HepG2 (cell line): ENCODE measurements at places on chromosomes 6 and 20. TPM values are rescaled to one million over a fixed set of nuclear protein-coding genes. Genes with fewer than 3 reads are reported as not detected.

EYS gene
- 0.07 TPM in 1 of 2 replicates, not detected in the other for total RNA-seq

CCN5 gene
- total RNA-seq = not detected in 2 replicates

BTBD9 gene
- total RNA-seq = 1.8 and 3.0 TPM in 2 replicates

PXDC1 gene
- total RNA-seq = 28.6 and 32.4 TPM in 2 replicates

CCDC170 gene
- 5.1 and 8.9 TPM in 2 replicates for total RNA-seq

COL19A1 gene
- not detected in 2 replicates for total RNA-seq

PIGU gene
- 27.1 and 45.5 TPM in 2 replicates for total RNA-seq

PSORS1C1 gene
- 0.02 TPM in 1 of 2 replicates, not detected in the other for total RNA-seq

CUTA gene
- total RNA-seq = 106 and 180 TPM in 2 replicates

B4GALT5 gene
- 26.7 and 30.9 TPM in 2 replicates for total RNA-seq

TRAPPC3L gene
- total RNA-seq = not detected in 2 replicates

LY86 gene
- total RNA-seq = not detected in 2 replicates

CGAS gene
- 0.07 TPM in 1 of 2 replicates, not detected in the other for total RNA-seq

PLN gene
- total RNA-seq = not detected in 2 replicates

IRF4 gene
- total RNA-seq = 0.07 and 0.09 TPM in 2 replicates

- H3K36me3 ChIP-seq = no peaks in the 10 kb centered on the region
- H3K4me1 ChIP-seq = peaks cover 8% of the 10 kb centered on the region
- DNase-seq = no peak
- H3K4me3 ChIP-seq = no peak overlapping the region
These were observed 24.9 kb downstream of the DSE start for GRCh38 chr6:116395647-116396046.

- H3K27me3 ChIP-seq = no peaks in the 10 kb centered on the region
- no peak overlapping the region for H3K27ac ChIP-seq
- no peak overlapping the region for H3K4me3 ChIP-seq
- DNase-seq = no peak
- H3K36me3 ChIP-seq = no peaks in the 10 kb centered on the region
These were observed 543.2 kb upstream of the EPHA7 start for GRCh38 chr6:93962566-93962965.

GRCh38 chr20:10713161-10713560 lies 39.4 kb upstream of the JAG1 start:
- H3K36me3 ChIP-seq = no peaks in the 10 kb centered on the region
- H3K27me3 ChIP-seq = no peaks in the 10 kb centered on the region
- H3K4me1 ChIP-seq = peaks cover 91% of the 10 kb centered on the region
- no peak overlapping the region for H3K4me3 ChIP-seq

- DNase-seq = no peak
- no peak overlapping the region for H3K4me3 ChIP-seq
These were observed 40.9 kb downstream of the CDH22 start for GRCh38 chr20:46267108-46268105.

GRCh38 chr20:5484346-5484745 lies 167.6 kb upstream of the PROKR2 start:
- no peak for DNase-seq
- no peak overlapping the region for H3K4me3 ChIP-seq
- no peaks in the 10 kb centered on the region for H3K36me3 ChIP-seq
- no peak overlapping the region for H3K27ac ChIP-seq
- peaks cover 75% of the 10 kb centered on the region for H3K27me3 ChIP-seq

DNA sequence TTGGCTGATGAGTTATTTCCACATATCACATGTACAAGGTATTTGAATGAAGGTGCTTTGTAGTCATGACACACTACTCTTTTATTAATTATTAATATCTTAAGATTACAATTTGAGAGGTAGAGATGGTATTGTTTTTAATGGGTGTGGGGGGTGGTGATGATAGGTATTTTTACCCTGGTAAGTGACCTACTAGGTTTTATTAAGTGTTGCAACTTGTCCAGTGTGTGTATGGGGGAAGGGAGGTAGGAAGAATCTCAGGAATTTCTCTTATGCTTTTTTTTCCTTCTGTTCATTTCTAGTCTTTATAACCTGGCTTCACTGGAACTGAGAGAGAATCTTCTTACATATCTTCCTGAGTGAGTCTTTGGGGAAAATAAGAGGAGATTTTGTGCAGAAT lies 101.4 kb downstream of the LRRC1 start:
- peak; percentile 35 for DNase-seq
- H3K4me1 ChIP-seq = 0 out of 2 replicates have a peak, but pooled peaks cover 7% of the 10 kb centered on the region
- H3K27ac ChIP-seq = no peak overlapping the region
- peaks cover 22% of the 10 kb centered on the region; the same call in 2 of the 3 replicates for H3K36me3 ChIP-seq
- no peak overlapping the region for H3K4me3 ChIP-seq

GRCh38 chr20:10476319-10476724 lies 41.2 kb downstream of the SLX4IP start:
- no peaks in the 10 kb centered on the region for H3K36me3 ChIP-seq
- no peak overlapping the region for H3K4me3 ChIP-seq
- H3K27ac ChIP-seq = no peak overlapping the region
- H3K27me3 ChIP-seq = no peaks in the 10 kb centered on the region
- no peak for DNase-seq
- H3K4me1 ChIP-seq = peaks cover 14% of the 10 kb centered on the region

- no peak for DNase-seq
- H3K36me3 ChIP-seq = no peaks in the 10 kb centered on the region
- H3K4me3 ChIP-seq = no peak overlapping the region
- no peak overlapping the region for H3K27ac ChIP-seq
- H3K27me3 ChIP-seq = no peaks in the 10 kb centered on the region
These were observed 626.4 kb upstream of the MMS22L start for GRCh38 chr6:97909380-97909779.

- H3K36me3 ChIP-seq = no peaks in the 10 kb centered on the region
- H3K4me1 ChIP-seq = peaks cover 8% of the 10 kb centered on the region; the same call in 1 of the 2 replicates
- H3K4me3 ChIP-seq = no peak overlapping the region
- H3K27me3 ChIP-seq = peaks cover 6% of the 10 kb centered on the region; the same call in 1 of the 2 replicates
These were observed 91.1 kb upstream of the THBS2 start for GRCh38 chr6:169344750-169345065.

DNA sequence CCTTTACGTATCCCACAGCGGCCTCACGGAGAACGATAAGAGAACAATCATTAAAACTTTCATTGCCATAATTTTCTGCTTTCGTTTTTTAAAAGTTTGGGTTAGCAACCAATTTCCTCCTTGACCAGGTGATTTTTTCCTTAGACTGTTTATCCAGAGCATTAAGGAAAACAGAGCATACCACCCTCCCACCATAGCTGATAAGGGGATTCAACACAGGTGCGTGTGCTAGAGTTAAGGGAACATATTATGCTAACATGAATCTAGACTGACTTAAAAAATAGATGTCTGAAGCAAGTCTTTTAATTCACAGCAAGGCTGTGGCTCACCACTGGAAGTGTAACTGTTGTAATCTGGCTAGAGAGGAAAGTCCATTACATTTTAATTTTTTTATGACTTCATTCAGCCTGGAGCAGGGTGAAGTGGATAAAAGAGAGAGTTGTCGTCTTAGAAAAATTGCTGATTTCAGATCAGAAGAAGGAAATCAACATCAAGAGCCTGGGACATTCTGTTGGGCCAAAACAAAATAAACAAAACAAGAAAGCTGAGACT lies 5.5 kb upstream of the SLC22A2 start:
- H3K27ac ChIP-seq = no peak overlapping the region
- no peak for DNase-seq
- H3K4me3 ChIP-seq = no peak overlapping the region
- H3K36me3 ChIP-seq = no peaks in the 10 kb centered on the region
- H3K4me1 ChIP-seq = peaks cover 16% of the 10 kb centered on the region
- H3K27me3 ChIP-seq = peaks cover 14% of the 10 kb centered on the region; the same call in 2 of the 3 replicates

- H3K27me3 ChIP-seq = no peaks in the 10 kb centered on the region
- H3K4me1 ChIP-seq = 0 out of 2 replicates have a peak, but pooled peaks cover under 1% of the 10 kb centered on the region
- DNase-seq = no peak
- H3K4me3 ChIP-seq = no peak overlapping the region
- no peak overlapping the region for H3K27ac ChIP-seq
These were observed 113.3 kb downstream of the LY86 start for GRCh38 chr6:6701864-6702263.

DNA sequence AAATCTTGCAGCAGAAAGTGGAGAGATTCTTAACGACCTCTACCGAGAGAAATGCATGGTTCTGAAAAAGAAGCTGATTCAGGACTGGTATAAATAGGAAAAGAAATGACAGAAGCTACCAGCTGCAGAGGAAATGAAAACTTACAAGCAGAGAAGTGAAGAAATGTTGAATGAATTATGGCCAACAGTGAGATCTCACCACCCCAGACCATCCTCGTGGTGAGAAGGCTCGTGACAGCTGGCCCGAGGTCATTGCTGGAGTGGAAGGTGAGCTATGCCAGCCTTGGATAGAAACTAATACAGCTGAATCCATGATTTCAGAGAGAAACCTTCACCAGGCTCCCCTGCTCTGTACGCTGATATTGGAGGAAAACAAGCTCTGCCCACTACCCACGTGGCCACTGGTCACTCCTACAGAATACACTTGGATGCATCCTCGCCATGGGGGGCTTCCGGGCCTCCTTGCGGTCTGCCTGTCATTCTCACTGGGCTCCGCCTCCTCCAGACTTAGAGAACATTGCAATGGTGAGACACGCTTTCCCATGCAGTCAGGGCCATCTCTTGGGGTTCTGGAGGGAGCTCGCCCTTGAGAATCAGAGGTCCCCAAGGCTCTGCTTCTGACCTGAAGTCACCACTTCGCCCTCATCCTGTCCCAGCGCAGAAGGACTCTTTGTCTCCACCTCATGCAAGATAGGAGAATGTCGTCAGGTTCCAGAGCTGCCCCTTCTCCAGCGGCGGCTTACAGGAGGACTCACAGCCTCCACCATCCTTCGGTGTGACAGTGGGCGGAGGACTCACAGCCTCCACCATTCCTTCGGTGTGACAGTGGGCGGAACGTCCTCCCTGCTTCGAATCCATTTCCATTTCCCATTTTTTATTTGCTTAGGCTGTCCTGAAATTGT lies 10.6 kb upstream of the TUBB2B start:
- no peaks in the 10 kb centered on the region for H3K36me3 ChIP-seq
- H3K4me1 ChIP-seq = no peaks in the 10 kb centered on the region
- H3K27ac ChIP-seq = no peak overlapping the region
- no peak for DNase-seq

GRCh38 chr6:90468080-90468479 lies 118.8 kb downstream of the MAP3K7 start:
- H3K27ac ChIP-seq = no peak overlapping the region
- no peak overlapping the region for H3K4me3 ChIP-seq
- H3K27me3 ChIP-seq = no peaks in the 10 kb centered on the region; the same call in 2 of the 3 replicates
- H3K36me3 ChIP-seq = no peaks in the 10 kb centered on the region
- no peaks in the 10 kb centered on the region for H3K4me1 ChIP-seq

GRCh38 chr6:143754204-143754603 lies 76.4 kb downstream of the PHACTR2 start:
- H3K27ac ChIP-seq = no peak overlapping the region
- H3K4me1 ChIP-seq = peaks cover 18% of the 10 kb centered on the region
- no peak overlapping the region for H3K4me3 ChIP-seq

DNA sequence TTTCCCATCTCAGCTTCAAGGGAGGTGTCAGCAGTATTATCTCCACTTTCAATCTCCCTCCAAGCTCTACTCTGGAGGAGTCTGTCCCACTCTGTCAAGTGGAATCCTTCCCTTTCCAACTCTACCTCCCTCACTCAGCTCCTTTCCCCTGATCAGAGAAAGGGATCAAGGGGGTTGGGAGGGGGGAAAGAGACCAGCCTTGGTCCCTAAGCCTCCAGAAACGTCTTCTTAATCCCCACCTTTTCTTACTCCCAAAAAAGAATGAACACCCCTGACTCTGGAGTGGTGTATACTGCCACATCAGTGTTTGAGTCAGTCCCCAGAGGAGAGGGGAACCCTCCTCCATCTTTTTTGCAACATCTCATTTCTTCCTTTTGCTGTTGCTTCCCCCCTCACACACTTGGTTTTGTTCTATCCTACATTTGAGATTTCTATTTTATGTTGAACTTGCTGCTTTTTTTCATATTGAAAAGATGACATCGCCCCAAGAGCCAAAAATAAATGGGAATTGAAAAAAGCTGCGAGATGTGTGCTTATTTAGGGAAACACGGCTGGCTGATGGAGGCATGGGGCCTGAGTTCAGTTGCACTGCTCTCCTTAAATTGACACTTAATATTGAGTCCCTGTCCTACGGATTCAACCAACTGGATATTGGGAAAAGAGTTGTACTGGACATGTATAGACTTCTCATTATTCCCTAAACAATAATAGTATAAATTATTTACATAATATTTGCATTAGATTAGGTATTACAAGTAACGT lies 4.9 kb downstream of the TUBB start:
- no peak overlapping the region for H3K27ac ChIP-seq
- peaks cover 48% of the 10 kb centered on the region for H3K4me1 ChIP-seq
- H3K4me3 ChIP-seq = no peak overlapping the region
- DNase-seq = no peak
- no peaks in the 10 kb centered on the region; the same call in 2 of the 3 replicates for H3K27me3 ChIP-seq
- peaks cover 20% of the 10 kb centered on the region for H3K36me3 ChIP-seq

DNA sequence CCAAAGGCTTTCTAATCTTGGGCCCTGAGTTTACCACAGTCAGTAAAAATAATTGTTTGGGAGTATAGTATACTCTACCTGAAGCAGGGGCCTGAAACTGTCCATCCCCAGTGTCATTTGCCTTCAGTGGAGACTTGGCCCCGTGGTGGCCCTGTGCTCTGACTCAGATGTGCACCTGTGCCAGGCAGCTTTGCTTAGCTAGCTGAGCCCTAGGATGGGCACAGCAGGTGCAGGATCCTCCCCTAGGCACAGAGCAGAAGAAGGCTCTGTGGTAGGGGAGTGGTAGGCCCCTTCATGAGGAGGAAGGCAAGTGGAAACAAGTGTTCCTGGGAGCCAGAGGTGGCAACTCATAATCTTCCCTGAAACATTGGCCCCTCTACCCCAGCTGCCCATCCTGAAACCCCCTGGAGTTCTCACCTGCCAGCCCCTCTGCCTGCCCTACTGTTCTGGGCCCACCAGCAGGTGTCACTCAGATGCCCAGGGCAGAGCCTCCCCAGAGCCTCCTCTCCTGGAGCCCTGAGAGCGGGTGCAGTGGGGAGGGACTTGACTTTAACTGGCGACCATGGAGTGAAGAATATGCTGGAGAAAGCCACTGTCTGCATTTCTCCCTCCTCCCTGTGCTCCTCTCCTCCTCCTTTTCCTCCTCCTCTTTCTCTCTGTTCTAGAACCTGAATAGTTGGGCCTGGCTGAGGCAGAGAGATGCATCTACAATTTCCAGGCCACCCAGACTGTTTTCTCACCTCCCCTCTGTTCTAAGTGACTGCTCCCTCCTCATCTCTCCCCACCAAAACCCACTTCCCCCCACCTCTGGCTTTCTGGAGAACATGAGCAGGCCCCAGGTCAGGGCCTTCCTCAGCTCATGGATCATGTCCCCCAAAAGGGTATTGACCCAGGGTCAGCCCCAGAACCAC lies 2.9 kb downstream of the CPNE5 start:
- peaks cover 79% of the 10 kb centered on the region for H3K4me1 ChIP-seq
- no peak overlapping the region for H3K27ac ChIP-seq
- H3K36me3 ChIP-seq = no peaks in the 10 kb centered on the region
- H3K4me3 ChIP-seq = no peak overlapping the region
- peaks cover 17% of the 10 kb centered on the region for H3K27me3 ChIP-seq

GRCh38 chr6:39402239-39402751 lies 79.8 kb upstream of the KCNK16 start:
- no peaks in the 10 kb centered on the region for H3K4me1 ChIP-seq
- no peaks in the 10 kb centered on the region for H3K27me3 ChIP-seq
- no peak overlapping the region for H3K27ac ChIP-seq
- no peaks in the 10 kb centered on the region for H3K36me3 ChIP-seq

DNA sequence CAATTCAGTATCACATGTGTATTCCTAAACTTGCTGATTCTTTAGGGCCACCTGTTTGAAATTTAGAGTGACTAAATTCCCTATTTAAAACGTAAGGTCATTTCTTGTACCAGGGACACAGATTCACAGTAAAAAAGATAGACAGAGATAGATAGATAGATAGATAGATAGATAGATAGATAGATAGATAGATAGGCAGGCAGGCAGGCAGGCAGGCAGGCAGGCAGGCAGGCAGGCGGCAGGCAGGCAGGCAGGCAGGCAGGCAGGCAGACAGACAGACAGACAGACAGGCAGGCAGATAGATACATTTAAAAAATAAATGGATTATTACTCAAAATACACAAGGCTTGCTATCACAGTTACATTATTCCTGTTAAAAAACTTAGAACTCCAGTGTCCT lies 54.2 kb downstream of the AGPAT4 start:
- H3K4me3 ChIP-seq = no peak overlapping the region
- H3K4me1 ChIP-seq = peaks cover 4% of the 10 kb centered on the region; the same call in 1 of the 2 replicates
- no peak overlapping the region for H3K27ac ChIP-seq
- H3K36me3 ChIP-seq = no peaks in the 10 kb centered on the region
